Fibroblast of skin of left quadriceps (primary cell): ENCODE measurements at places on chromosomes 16 and 17.

DNA sequence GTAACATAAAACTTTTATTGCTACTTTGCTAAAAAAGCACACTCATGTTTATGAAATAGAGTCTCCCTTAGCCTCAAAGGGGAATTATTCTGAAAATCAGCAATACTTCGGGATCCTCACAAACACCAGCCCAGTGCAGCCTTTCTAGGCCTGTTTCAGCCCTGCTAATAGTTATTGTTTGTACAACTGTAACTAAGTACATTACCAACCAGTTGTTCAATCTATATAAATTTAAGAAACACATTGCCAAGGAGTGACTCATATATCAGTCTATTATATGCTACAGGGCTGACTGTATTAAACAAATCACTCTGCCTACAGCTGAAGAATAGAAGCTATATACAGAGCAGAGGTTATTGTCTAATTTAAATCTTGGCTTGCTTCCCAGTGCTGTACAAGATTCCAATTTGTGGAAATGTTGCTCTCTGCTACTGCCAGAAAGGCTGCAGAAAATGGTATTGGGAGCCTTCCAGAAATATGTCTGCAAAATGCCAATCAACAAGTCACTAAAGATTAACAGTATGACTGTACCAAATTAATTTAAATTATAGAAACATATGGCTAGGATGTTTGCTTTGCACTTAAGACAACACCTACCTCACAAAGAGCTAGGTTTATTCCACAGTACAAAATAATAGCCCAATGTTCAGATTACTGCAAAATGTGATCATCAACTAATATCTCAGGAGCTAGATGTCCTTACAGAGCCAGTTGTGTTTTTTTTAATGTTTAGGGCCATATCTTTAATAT is 49.7 kb downstream of the TOX3 start:
- no peak for DNase-seq

- DNase-seq: no peak
These were observed 33.7 kb upstream of the AXIN2 start for GRCh38 chr17:65595071-65595656.

- no peak for DNase-seq
These were observed 63.7 kb upstream of the NLK start for GRCh38 chr17:27978689-27979175.

GRCh38 chr16:68478526-68479250 is 30.4 kb upstream of the SMPD3 start:
- DNase-seq: no peak

- DNase-seq: no peak
These were observed 14.4 kb downstream of the CANT1 start for GRCh38 chr17:78995022-78995760.

- DNase-seq: no peak
These were observed 722.8 kb upstream of the SOX9 start for GRCh38 chr17:71398025-71398424.
